Thoracic aorta (tissue), 2 donors: ENCODE measurements at places on chromosomes 16 and 17. TPM values are rescaled to one million over a fixed set of nuclear protein-coding genes. Genes with fewer than 3 reads are reported as not detected.

KRTAP4-1 gene
- not detected for total RNA-seq

DNA sequence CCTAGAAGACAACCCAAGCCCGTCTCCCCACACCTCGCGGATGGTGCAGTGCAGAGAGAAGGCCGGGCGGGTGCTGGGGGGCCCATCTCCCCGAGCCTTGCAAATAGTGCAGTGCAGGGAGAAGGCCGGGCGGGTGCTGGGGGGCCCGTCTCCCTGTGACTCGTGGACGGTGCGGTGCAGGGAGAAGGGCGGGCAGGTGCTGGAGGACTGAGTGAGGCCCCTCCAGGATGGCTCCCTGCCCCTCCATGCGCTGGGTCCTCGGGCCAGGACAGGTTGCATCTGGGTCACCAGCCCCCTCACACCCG is 40.0 kb upstream of the ACSF3 start:
- no peaks in the 10 kb centered on the region for H3K4me1 ChIP-seq
- no peaks in the 10 kb centered on the region for H3K27me3 ChIP-seq
- H3K36me3 ChIP-seq, result no peaks in the 10 kb centered on the region
- no peak overlapping the region for H3K4me3 ChIP-seq
- no peak for DNase-seq
- no peak overlapping the region for H3K27ac ChIP-seq

VMO1 gene
- total RNA-seq, result 5.9 TPM

- no peaks in the 10 kb centered on the region for H3K4me1 ChIP-seq
- no peak overlapping the region for H3K27ac ChIP-seq
- no peaks in the 10 kb centered on the region for H3K27me3 ChIP-seq
Observed at GRCh38 chr17:1744551-1745512, 2.2 kb downstream of the SERPINF2 start.

ALDOC gene
- 43.7 TPM for total RNA-seq

MILR1 gene
- 10.0 TPM for total RNA-seq

DNA sequence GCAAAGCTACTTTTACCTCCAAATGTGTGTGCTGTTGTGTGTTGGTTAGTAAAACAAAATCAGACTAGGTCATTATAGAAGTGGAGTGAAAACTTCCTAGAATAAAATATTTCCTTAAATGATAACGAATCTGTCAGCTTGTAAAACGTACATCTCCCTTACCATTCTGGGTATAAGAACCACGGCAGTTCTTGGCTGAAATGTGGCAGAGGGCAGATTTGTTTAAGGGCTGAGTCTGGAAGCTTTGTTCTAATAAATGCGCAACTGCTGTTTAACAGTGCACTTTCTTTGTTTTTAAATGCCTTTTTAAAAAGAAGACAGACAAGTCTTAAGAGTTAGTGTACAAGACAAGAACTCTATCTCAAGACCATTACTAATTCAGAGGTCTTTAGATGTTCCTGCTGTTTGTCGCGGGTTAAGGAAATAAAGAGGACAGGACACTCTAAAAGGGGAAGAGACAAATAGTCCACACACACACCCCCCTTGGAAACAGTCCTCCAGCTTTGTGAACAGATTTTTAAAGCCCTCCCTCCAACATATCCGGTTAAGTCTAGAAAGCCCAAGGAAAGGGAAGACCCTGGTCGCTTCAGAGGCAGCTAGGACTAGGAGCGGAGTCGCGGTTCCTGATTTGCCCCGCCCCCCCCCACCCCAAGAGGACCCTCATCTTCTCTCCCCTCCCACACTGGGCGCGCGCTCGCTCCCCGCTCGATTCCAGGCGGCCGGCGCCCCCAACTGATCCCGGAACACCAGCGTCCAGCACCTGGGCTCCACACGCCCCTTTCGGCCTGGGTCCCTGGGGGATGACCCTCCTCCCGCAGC is 658 bp downstream of the SYNRG start:
- H3K36me3 ChIP-seq, result no peaks in the 10 kb centered on the region
- H3K27me3 ChIP-seq, result no peaks in the 10 kb centered on the region
- peak overlapping the region; percentile 94 for H3K4me3 ChIP-seq

- H3K36me3 ChIP-seq, result no peaks in the 10 kb centered on the region
- H3K27ac ChIP-seq, result no peak overlapping the region
- no peak overlapping the region for H3K4me3 ChIP-seq
- DNase-seq, result no peak
- no peaks in the 10 kb centered on the region for H3K27me3 ChIP-seq
Observed at GRCh38 chr17:76588182-76588581, 2.5 kb upstream of the ST6GALNAC2 start.

DNA sequence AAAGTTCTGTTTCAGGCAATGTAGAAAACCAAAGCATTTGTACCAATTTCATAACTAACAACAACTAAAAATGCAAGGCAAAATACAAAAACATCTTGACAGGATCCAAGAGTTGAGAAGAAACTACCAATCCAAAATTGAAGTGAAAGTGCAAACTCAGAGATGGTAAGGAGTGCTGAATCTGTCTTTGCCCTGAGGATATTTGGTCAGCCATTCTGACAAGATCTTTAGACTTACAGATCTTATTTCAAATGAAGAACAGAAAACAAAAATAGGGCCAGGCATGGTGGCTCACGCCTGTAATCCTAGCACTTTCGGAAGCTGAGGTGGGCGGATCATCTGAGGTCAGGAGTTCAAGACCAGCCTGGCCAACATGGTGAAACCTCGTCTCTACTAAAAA is 412.8 kb downstream of the ZFHX3 start:
- no peaks in the 10 kb centered on the region for H3K27me3 ChIP-seq
- no peaks in the 10 kb centered on the region for H3K4me1 ChIP-seq
- no peak overlapping the region for H3K4me3 ChIP-seq
- no peak for DNase-seq
- no peak overlapping the region for H3K27ac ChIP-seq
- no peaks in the 10 kb centered on the region for H3K36me3 ChIP-seq

SLC6A2 gene
- not detected for total RNA-seq

- H3K27ac ChIP-seq, result peak overlapping the region; percentile 96
- peak overlapping the region; percentile 82 for H3K4me3 ChIP-seq
- H3K4me1 ChIP-seq, result peaks cover 58% of the 10 kb centered on the region
- DNase-seq, result no peak
- H3K36me3 ChIP-seq, result no peaks in the 10 kb centered on the region
Observed at GRCh38 chr16:3458278-3458851, 14.9 kb downstream of the NAA60 start.

- no peaks in the 10 kb centered on the region for H3K4me1 ChIP-seq
- H3K27ac ChIP-seq, result no peak overlapping the region
- no peak overlapping the region for H3K4me3 ChIP-seq
- no peaks in the 10 kb centered on the region for H3K36me3 ChIP-seq
- H3K27me3 ChIP-seq, result no peaks in the 10 kb centered on the region
Observed at GRCh38 chr17:13030459-13031300, 12.9 kb upstream of the ELAC2 start.

GRCh38 chr17:78306913-78307312 is 53.0 kb downstream of the SOCS3 start:
- no peaks in the 10 kb centered on the region for H3K36me3 ChIP-seq
- H3K4me3 ChIP-seq, result no peak overlapping the region
- no peak for DNase-seq
- H3K27me3 ChIP-seq, result no peaks in the 10 kb centered on the region
- H3K4me1 ChIP-seq, result no peaks in the 10 kb centered on the region
